Purkinje cell (primary cell): ENCODE measurements at places on chromosomes 11 and 22. TPM values are rescaled to one million over a fixed set of nuclear protein-coding genes. Genes with fewer than 3 reads are reported as not detected.

Gene UFD1
- polyA plus RNA-seq, result 44.4 and 54.0 TPM in 2 replicates

Gene MMP13
- not detected in 2 replicates for polyA plus RNA-seq

Gene SMC1B
- not detected in 2 replicates for polyA plus RNA-seq

Gene OR5T2
- polyA plus RNA-seq, result not detected in 2 replicates

Gene OR5P2
- not detected in 2 replicates for polyA plus RNA-seq

Gene APOBEC3A
- not detected in 2 replicates for polyA plus RNA-seq

Gene GCAT
- 8.8 and 26.1 TPM in 2 replicates for polyA plus RNA-seq

Gene WEE1
- 1.0 TPM in 1 of 2 replicates, not detected in the other for polyA plus RNA-seq

Gene RBMXL2
- polyA plus RNA-seq, result not detected in 2 replicates

Gene B4GALNT4
- polyA plus RNA-seq, result 0.56 and 5.0 TPM in 2 replicates

Gene ART1
- not detected in 2 replicates for polyA plus RNA-seq

Gene ZNF215
- polyA plus RNA-seq, result 6.3 and 9.3 TPM in 2 replicates

Gene DUSP18
- 5.0 and 8.8 TPM in 2 replicates for polyA plus RNA-seq

Gene SMTNL1
- polyA plus RNA-seq, result not detected in 2 replicates

Gene CDC42EP1
- 0.28 TPM in 1 of 2 replicates, not detected in the other for polyA plus RNA-seq

Gene COX8A
- 744 and 753 TPM in 2 replicates for polyA plus RNA-seq

Gene CEND1
- 14.7 and 20.2 TPM in 2 replicates for polyA plus RNA-seq

Gene OR52N4
- polyA plus RNA-seq, result not detected in 2 replicates

Gene SLC6A5
- polyA plus RNA-seq, result 0.14 and 0.60 TPM in 2 replicates

Gene SLC25A1
- polyA plus RNA-seq, result 1.7 and 3.3 TPM in 2 replicates

Gene CCDC89
- polyA plus RNA-seq, result not detected in 2 replicates

Gene CCDC179
- not detected in 2 replicates for polyA plus RNA-seq
